ENCODE measurements at places on chromosomes 3 and 15. TPM values are rescaled to one million over a fixed set of nuclear protein-coding genes. Genes with fewer than 3 reads are reported as not detected.

BMF gene
- 5.4 TPM for total RNA-seq

OR5H14 gene
- total RNA-seq: not detected

ONECUT1 gene
- not detected for total RNA-seq

MESP2 gene
- not detected for total RNA-seq

NUSAP1 gene
- total RNA-seq: 21.4 TPM
